Activated T-cell treated with anti-CD3 and anti-CD28 coated beads, Interleukin-2, amount 50 U/mL, for 1 hour (primary cell): ENCODE measurements at places on chromosomes 5 and 9.

GRCh38 chr5:155978850-155979249 is 348.1 kb upstream of the SGCD start:
- DNase-seq, result no peak

DNA sequence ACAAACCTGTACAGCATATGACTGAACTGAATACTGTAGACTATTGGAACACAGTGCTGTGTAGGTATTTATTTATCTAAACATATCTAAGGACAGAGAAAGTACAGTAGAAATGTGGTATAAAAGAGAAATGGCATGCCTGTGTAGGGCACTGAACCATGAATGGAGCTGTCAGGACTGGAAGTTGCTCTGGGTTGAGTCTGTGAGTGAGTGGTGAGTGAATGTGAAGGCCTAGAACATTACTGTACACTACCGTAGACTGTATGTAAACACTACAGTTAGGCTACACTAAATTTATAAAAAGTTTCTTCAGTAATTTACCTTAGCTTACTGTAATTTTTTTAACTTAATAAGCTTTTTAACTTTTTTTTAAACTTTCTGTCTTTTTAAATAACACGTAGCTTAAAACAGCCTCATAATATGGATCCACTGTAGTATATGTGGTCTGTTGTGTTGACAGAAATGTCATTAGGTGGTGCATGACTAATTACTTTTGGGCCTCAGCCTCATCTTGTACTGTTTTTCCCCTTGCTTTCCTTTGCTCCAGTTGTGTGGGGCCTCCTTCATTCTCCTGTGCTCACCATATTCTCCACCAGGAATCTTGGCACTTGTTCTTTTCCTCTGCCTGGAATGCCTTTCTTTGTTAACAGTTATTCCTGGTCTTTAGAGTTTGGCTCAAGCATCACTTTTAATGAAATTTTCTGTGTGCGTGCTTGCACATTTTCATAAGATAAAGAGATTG is 8.8 kb downstream of the SPIN1 start:
- no peak for DNase-seq

DNA sequence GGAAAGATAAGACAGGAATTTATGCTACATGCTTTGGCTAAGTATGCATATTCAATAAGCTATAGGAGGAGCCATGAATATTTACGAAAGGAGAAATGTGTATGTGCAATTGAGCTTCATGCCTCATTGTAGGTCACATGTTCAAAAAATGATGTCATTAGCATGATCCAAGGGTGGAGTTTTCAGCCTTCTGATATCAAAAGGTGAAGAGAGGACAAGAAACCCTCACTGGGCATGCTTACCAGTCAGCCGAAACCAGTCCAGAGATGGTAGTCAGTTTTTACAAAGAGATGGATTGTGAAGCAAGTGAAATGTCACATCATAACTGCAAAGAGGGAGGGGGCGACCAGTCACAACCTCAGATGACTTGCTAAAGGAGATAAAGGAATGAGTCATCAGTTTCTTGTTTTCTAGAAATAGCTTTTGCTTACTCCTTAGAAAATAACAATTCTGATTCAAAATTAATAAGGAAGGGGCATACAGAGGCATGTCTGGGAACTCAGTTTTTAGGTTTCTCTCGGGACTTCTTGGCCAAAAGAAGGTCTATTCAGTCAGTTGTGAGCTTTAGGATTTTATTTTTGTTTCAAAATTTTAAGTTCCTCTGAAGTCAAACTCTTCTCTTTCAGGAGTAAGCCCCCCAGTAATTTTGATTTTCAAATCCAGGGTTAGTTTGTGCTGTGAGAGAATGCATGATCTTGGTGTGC is 1067.8 kb upstream of the EDIL3 start:
- DNase-seq, result no peak

GRCh38 chr5:159051421-159052282 is 48.1 kb downstream of the EBF1 start:
- no peak for DNase-seq
